T-helper 2 cell treated with Interferon-gamma antibody and Interleukin-4, amounts not matched to agents 5 μg/mL and 100 μg/mL, for 36 hours (primary cell): ENCODE measurements at places on chromosomes 7 and 10.

- DNase-seq, result no peak
Measured at GRCh38 chr10:70936111-70936510, 47.7 kb upstream of the PCBD1 start.

DNA sequence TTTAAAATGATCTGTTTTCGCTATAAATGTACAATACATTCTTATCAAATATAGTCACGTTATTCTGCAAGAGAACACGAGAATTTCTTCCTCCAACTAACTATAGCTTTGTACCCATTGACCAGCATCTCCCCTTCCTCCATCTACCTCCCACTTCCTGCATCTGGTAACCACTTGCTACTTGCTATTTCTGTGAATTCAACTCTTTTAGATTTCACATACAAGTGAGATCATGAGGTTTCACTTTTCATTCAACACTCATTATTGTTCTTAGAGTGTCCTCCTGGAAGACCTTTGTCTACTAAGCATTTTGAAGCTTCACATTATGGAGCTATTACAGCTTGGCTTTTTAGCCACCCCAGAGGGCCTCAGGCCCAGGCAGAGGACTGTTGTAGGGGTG is 741.3 kb upstream of the FZD8 start:
- no peak for DNase-seq

DNA sequence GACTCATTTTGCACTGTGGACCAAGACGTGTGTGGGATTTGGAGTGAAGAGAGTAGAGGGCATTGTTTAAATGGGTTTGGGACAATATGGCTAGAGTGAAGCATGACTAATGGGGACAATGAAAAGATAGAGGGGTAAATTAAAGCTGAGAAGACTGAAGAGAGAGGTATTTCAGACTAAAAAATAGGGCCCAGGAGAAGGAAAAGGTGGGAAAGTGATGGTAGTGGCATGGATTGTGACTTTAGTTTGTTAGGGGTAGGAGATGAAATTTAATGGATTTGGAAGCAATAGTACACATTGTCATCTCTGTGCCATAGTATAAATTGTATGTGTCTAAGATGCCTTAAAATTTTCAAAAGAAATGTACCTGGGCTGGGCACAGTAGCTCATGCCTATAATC is 18.2 kb downstream of the CDK1 start:
- DNase-seq, result no peak

DNA sequence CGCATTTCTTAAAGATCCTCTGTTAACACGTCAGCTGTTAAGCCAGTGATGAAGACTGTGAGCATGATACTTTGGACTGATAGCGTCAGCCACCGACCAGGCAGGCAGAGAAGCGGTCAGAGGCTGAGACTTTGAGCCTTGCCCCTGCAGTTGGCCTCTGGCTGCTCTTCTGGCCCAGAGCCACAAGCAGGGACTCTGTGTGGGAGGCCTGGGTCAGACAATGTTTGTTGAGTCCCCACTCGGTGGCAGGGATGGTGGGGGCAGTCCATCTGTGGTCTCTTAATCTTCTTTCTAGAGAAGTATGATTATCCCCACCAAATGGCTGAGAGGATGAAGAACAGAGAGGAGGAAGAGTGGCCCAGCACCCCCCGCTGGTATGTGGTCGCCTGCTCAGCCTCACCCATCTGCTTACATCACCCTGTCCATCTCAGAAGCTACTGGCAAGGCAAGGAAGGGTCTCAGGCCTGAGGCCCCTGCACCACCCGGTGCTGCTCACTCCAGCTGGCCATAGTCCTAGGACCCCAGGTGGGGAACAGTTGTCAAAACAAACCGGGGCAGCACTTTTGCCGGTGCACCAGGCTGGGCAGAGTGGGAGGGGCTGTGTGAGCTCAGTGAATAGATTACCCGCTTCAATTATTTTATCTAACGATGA is 202.9 kb downstream of the GRID1 start:
- no peak for DNase-seq

GRCh38 chr7:71184136-71184535 is 52.2 kb downstream of the GALNT17 start:
- DNase-seq, result no peak

DNA sequence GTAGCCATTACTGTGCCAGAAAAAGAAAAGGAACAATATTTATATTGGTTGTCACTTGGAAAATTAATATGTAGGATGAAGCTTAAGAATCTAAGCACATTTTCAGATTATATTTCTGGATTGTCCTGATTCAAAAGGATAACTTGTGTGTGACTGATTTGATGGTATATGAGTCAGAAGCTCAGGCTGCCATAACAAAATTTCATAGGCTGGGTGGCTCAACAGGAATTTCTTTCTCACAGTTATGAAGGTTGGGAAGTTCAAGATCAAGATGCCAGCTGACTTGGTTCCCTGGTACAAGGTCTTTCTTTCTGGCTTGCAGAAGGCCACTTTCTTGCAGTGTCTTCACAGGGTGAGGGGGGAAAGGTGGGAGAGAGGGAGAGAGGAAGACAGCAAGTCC is 108.5 kb downstream of the ST7 start:
- no peak for DNase-seq

- DNase-seq, result no peak
Measured at GRCh38 chr7:79455173-79455790, 1.8 kb upstream of the MAGI2 start.

DNA sequence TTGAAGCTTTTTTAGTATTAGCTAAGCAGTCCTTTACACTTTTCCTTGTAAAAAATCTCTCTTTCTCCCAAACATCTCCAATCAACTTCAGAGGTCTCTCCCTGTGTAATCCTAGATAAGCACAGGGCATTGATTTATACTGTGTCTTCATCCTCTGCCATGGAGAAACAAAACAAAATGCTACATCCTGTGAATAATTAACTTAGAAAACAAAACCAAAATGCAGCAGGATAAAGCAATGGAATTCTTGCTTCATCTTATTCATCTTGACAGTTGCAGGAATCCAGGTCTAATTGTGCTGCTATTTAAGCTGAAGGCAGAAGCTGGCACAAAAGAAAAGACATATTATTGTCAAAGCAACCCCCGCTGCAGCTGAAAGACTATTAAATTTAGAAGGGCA is 641.5 kb upstream of the SORCS1 start:
- DNase-seq, result no peak

DNA sequence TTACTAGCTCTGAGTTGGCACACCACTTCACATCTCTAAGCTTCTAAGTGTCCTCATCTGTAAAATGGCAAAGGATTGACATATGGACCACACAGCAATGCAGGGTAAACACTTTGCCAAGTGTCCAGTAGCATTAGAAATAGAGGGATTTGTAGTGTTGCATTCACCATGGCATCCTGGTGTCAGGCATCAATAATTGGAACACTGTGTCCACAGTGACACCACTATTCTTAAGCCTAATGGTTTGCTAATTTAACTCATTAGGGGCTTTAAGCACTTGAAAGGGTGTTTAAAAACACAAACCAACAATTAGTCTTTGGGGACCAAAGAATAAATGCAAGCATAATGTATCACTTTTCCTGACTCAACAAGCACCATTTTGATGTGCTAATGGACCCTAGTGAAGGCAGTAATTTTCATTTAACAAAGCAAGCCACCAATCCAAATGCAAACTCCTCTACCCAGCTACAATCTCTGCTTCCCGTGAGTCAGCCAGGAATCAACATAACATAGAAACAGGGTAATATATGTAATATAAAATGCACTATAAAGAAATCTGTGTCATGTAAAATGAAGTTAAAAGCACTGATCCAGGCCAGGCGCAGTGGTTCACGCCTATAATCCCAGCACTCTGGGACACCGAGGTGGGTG is 75.9 kb downstream of the FAM204A start:
- DNase-seq, result no peak

DNA sequence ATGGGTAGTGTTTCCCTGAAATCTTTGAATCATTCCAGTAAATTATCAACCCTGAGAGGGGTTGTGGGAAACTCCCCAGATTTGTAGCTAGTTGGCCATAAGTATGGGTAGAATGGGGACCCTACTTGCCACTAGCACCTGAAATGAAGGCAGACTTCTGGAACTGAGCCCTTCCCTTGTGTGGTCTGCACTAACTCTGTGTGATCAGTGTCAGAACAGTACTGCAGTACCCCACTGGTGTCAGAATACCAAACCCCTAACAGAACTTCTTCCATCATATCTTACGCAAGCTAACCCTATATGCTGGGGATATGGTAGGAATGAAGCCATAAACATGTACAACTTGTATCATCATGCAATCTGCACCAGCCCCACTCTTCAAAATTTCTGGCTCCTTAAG is 50.8 kb downstream of the ABI1 start:
- no peak for DNase-seq

DNA sequence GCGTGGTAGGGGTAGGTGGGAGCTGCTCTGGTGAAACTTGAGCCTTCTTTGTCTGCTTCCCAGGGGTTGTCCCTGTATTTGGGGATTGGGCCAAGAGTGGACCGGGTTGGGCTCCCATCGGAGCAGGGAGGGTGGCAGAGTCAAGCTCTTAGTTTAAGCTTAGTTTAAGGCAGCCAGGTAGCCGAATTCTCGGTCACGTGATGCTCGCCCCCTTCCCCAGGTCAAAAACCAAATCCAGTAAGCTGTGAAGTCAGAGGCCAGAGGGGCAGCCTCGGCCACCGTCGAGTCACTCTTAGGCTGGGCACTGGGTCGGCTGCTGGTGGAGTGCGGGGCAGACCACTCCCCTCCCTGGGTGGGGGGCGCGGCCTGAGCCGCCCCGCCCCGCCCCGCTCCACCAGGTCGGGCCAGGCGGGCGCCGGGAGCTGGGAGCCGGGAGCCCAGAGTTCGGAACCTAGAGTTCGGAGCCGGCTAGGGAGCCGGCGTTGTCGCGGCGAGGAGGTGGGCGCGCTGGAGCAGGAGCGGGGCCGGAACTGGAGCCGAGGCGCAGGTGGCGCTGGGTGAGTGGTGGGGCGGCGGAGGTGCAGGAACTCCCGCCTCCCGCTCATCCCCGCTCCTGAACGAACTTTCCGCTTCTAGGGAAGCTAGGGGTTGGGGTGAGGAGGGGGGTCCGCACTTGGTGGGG is 2.8 kb upstream of the LZTS2 start:
- DNase-seq, result peak; percentile 32

DNA sequence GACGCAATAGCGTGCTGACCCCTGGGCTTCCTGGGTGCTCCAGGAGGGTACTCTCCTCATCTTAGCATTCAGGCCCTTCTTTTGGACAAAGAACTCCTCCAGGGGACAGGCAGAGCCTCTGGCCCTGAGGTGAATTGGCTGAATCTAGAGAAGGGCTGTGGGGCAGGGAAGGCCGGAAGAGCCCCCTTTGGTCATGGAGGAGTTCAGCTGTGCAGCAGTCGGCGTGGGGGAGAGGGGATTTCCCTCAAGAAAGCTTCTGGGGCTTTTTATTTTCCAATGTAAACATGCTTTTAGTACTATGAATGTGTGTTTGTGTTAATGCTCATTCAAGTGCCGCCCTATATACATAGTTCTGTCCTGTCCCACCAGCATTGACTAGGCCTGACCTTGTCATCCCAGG is 38.8 kb downstream of the FIGNL1 start:
- DNase-seq, result no peak

GRCh38 chr7:81366546-81366945 is 403.3 kb downstream of the HGF start:
- DNase-seq, result no peak

- no peak for DNase-seq
Measured at GRCh38 chr10:26318672-26319071, 102.1 kb downstream of the GAD2 start.

DNA sequence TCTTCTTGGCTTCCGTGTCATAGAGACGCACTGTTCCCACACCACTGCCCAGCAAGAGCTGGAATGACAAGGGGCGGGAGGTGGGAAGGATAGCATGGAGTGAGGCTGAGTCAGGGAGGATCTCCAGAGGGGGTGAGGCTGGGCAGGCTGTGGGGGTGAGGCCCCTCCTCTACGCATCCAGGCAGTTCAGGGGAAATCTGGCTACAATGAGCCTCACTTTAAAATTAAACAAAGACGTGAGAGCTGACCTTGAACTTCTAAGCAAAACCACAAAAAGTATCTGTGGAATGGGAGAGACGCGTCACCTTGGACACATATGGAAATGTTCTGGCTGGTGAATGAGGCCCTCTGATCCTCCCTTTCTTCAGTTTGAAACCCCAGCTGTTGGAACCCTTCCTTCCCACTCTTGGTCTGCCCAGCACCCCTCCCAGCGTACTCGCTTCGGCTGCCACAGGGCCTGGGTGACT is 17.7 kb downstream of the WDR91 start:
- DNase-seq, result no peak

DNA sequence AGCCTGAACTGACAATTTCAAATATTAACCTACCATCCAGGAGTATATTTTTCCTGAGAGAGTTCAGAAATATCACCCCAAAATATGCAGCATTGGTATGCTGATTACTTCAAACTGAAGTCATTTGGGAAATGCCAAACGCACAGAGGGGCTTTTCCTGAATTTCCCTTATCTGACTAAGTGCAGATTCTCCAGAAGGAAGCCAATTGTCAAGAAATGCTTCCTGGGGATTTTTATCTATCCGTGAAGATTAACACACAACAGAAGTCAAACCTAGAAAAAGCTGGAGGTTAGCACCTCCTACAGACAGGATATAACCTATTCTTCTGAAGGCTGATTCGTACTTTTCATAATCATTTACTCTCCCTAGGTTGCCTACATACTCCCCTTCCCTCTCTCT is 91.0 kb downstream of the AKR1D1 start:
- no peak for DNase-seq

DNA sequence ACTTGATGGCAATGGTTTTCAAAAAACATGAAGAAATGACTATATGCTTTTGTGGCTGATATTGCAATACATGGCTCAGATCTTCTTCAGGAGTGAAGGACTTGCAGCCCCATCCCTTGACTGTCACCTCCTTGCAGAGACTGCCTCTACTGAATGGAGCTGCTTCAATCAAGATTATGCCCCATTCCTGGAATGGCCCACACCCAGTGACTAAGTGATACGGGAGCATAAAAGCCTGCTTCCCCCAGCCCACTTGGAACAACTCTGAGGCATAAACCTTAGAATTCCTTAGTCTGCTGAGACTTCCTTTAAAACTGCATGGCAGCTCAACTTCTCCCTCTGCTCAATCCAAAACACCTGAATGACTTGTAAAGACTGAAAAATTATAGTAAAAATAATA is 957.1 kb downstream of the SORCS3 start:
- no peak for DNase-seq

DNA sequence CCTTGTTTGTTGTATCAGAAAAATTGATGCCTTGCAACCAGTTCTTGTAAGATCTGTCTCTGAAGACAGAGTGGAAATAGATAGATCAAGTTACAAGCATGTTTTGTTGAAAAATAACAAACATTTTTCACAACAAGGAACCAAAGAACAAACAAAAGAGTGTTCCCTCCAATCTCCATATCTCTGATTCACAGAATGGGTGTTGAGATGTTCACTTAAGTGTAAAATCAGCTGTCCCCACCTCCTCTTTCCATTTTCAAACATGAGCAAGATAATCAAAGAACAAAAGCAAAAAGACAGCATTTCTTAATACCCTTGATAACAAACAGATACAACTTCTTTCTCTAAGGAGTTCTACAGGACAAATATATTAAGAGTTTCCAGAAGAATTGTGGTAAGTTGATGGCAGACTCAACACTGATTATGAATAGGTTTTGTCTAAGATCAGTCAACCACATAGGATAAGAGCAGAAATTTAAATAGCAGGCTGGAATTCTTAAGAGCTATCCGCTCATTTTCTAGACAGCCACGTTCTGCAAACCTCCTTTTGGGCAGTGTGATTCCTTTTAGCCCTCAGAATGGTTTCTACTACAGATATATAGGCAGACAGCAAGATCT is 970.9 kb upstream of the AUTS2 start:
- no peak for DNase-seq

- DNase-seq, result no peak
Measured at GRCh38 chr7:271266-272107, 18.5 kb upstream of the FOXL3 start.

GRCh38 chr10:95327367-95327766 is 36.6 kb upstream of the PDLIM1 start:
- DNase-seq, result no peak

- no peak for DNase-seq
Measured at GRCh38 chr10:30861221-30861620, 170.4 kb downstream of the ZNF438 start.
